Vagina (tissue), 2 donors: ENCODE measurements at places on chromosomes 4 and X. TPM values are rescaled to one million over a fixed set of nuclear protein-coding genes. Genes with fewer than 3 reads are reported as not detected.

DNA sequence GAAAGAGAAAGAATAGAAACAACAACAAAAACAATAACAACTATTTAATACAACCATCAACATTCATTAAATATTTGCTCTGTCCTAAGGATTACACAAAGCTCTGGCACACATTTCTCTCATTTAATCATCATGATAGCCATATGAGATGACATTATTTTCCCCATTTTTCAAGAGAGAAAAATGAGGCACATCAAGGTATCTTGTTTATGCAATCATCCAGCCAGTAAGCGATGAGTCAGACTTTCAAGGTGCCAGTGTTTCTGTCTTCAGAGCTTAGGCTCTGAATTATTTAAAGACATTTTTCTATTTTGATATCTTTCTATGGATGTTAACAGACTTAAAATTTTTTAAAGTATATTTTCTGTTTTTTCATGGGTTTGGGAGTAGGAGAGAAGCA, 541.8 kb upstream of the SMIM31 start:
- DNase-seq: no peak

- no peak for DNase-seq
These were observed 9.0 kb downstream of the ACOX3 start for GRCh38 chr4:8431553-8431952.

GRCh38 chr4:40992472-40993295, 221.7 kb downstream of the APBB2 start:
- DNase-seq: no peak

Gene SATL1
- total RNA-seq: not detected

Gene LEF1
- 12.5 TPM for total RNA-seq

Gene GLRB
- 2.9 TPM for total RNA-seq

Gene AADAT
- 3.7 TPM for total RNA-seq
